ENCODE measurements at places on chromosomes 5 and 9.

- DNase-seq = no peak
Observed at GRCh38 chr9:108889649-108890067, 27.6 kb downstream of the ACTL7A start.

GRCh38 chr5:175163586-175164275, 280.3 kb downstream of the DRD1 start:
- no peak for DNase-seq

DNA sequence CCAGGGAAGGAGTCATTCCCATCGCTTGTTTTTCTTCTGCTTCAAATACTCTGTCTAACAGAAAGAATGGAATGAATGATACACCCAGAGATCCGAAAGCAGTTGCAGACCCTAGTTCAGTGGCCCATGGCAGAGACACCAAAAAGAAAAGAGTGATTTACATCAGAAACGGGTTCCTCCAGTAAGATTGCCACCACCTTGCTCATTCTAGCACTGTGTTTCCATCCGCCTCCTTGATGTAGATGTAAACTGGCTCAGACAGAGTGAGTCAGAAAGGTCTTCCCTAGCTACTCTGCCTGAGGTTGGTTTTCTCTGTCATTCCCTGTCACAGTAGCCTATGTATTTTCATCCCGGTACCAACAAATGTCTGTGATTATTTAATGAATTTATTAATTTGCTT, 15.9 kb upstream of the CLINT1 start:
- DNase-seq = no peak

- no peak for DNase-seq
Observed at GRCh38 chr5:61496860-61497259, 164.8 kb downstream of the ZSWIM6 start.

DNA sequence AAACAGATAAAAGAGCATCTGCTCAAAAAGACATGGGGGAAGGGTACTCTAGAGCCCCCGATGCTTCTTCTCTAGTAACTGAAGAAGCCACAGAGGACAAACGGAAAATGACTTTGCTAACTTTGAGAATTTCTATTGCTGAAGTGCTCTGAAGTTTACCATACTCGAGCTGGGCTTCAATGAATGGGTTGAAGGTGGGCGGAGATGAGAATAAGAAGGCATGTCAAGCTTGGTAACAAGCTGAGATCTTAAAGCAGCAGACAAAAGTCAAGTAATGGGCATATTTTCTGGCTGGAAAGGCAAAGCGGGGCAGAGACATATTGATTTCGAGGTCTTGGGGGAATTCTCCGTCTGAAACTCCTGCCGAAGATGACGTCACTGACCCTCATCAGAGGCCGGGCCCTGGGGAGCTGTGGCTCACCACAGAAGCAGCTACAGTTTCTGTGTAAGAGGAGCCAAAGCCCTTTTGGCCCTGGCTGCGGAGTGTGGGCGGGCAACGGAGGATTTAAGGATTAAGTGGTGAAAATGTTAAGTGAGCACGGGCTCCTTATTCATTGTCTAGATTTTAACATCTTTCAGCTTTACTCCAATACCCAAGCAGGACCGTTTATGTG, 115.8 kb upstream of the SLIT3 start:
- DNase-seq = no peak

DNA sequence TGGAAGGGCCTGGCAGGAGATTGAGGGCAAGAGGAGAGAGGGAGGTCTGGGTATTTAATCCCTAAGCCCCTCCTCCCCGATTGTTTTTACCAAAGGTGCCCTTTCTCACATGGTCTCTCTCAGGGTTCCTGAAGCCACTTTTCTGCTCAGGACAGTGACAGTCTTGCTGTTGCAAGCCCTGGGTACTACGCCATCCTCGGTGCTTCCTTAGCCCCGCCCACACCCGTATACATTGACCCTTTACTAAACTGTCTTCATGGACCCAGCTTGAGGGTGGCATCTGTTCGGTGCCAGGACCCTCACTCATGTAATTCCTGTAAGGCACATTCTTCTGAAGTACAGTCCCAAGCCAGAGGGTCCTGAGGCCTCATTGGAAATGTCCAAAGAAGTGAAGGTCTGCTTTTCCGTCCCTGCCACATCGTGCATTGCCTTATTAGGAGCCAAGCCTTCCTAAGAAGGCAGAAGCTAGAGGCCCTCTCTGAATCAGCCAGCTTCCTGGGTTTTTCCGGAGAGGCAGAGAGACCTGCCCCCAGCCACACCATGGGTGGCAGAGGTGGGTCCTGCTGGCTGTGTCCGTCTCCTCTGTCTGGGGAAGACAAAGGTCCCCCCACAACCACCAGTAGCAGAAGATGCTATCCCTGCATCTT, 1.9 kb upstream of the SH3PXD2B start:
- DNase-seq = no peak

DNA sequence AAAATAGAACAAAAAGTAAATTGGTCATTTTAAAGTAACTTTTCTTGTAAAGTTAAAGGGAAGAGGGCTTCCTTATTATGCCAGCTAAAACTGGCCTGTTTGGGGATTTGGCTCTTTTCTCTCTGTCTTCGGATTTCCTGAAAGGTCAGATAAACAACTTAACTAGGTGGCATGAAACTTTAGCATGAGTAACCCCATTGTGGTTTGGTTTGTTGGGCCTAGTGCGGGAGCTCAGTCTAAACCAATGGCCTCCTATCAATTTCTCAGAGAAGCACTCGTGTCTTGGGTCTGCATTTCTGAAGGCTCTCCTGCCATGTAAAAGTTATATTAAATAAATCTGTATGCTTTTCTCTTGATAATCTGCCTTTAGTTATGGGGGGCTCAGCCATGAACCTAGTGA, 48.5 kb upstream of the ANKH start:
- no peak for DNase-seq

GRCh38 chr5:93117751-93118531, 463.1 kb downstream of the NR2F1-AS1 start:
- no peak for DNase-seq

GRCh38 chr5:44454002-44454401, 64.8 kb upstream of the FGF10 start:
- DNase-seq = no peak

DNA sequence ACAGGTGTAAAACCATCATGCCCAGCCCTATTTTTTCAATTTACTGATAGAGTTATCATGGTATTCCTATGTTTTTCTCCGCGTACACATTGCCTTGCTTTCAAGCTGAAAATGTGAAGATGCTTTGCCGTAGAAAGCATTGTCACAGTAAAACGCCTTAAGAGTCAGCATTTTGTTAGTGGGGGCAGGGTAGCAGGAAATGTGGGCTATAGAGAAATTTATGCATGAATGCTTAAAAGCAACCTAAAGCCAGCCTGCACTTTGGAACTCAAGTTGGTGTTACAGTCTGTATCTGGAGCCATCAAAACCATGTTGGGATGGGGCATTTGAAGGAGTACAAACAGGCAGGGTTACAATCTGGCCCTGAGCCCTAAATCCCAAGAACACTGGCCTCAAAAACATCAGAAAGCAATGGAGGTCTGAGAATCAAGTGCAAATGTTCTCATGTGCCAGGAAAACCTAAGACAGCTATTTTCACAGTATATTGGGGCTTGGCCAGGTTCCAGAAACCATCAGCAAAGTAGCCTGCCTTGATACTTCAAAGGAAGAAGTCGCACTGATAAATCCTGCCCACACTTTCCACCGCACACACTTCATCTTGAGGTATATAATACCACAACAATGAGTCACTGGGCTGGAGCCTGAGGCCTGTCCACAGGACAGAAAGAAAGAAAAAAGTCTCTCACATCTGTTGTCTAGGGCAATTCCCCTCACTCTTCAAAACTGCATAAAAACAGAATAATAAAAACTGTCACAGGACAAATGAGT, 313.8 kb downstream of the ENC1 start:
- DNase-seq = no peak

- DNase-seq = no peak
Observed at GRCh38 chr9:122223435-122223834, 5.3 kb downstream of the LHX6 start.

GRCh38 chr5:141762790-141763368, 80.8 kb upstream of the ARAP3 start:
- no peak for DNase-seq

DNA sequence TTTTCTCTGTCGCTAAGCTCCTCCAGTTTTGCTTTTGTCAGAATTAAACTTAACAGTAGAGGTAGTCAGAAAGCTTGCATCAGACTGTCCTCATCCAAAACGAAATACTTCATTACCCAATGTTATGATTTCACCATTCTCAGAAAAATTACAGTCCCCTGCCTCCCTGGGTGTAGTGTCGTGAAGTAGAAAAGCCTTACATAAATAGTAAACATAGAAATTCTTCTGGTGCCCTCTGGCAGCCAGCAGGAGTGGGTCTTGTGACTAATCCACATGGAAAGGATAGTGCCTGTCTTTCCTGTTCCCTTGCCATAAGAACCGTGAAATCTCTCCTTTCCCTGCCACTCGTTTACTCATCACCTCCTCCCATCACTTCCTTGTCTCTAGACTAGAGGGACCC, 230.6 kb downstream of the GNA14 start:
- no peak for DNase-seq

DNA sequence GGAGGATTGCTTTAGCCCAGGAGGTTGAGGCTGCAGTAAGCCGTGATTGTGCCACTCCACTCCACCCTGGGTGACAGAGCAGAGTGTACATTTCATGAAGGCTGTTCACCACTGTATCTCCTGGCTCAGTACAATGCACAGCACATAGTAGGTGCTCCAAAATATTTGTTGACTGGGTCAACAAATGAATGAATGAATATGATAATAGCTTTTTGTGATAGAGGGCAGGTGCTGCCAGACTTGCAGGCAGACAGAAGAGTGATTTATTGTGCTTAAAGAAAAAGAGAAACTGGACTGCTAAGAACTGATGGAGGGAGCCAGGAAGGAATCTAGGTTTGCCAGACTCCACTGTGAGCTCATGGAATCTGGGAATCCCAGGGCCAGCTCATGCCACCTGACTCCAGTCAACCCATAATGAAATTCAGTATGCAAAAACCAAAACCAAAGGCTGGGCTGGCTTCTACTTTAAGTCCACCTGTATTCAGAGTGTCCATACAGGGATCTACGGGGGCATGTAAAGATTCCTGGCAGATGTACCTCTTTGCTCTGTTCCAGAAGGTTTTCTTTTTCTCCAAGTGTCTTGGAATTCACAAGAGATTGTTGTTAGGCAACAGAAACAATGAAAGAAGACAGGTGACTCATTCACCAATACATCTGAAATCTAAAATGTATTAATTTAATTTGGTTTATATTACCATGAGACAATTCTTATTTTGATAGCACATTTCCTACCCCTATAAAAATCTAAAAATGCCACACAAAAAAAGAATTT, 15.5 kb upstream of the CTNNA1 start:
- DNase-seq = no peak

DNA sequence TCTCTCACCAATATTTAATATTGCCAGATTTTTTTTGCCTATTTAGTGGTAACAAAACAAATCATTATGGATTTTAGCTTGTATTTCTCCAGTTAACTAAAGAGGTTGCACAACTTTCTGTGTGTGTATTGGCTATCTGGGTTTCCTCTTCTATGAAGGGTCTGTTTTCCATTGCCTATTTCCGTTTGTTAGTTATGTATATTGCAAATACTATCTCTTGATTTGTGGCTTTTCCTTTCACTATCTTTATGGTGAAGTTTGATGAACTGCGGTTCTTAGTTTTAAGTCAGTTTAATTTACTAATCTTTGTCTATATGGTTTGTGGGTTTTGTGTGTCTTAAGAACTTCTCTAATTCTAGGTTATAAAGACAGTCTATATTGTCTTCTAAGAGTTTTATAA, 136.3 kb downstream of the CEP120 start:
- DNase-seq = no peak

DNA sequence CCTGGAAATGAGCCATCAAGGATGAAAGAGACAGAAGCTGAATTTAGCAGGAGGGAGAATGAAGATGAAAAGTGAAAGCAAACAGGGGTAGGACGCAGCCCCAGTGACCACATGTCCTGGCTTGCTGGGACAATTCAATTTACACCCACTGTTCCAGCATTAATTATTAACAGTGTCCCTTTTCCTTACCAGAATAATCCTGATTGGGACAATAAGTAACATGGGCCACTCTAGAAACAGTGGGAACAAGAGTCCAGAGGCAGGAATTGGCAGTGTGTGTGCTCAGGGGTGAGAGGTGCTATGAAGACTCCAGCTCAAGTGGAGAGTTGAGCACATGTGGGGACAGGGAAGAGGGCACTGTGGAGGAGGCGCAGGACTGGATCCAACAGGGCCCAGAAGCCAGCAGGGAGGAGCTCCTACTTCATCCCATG, 147.1 kb downstream of the C5orf15 start:
- no peak for DNase-seq

DNA sequence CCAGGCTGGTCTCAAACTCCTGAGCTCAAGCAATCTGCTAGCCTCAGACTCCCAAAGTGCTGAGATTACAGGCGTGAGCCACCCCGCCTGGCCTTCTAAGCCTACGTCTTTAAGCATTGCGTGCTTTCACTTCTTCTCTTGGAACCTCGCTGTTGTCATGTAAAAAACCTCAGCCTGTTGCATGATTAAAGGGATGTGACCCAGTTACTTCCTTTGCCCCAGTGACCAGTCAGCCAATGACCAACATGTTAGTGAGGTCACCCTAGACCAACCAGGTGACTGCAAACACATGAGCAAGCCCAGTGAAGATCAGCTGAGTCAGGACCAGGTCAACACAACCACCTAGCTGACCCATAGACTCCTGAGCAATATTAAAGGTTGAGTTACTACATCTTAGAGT, 10.5 kb downstream of the KIF4B start:
- DNase-seq = no peak

- no peak for DNase-seq
Observed at GRCh38 chr9:108637340-108637739, 218.4 kb downstream of the ACTL7B start.

DNA sequence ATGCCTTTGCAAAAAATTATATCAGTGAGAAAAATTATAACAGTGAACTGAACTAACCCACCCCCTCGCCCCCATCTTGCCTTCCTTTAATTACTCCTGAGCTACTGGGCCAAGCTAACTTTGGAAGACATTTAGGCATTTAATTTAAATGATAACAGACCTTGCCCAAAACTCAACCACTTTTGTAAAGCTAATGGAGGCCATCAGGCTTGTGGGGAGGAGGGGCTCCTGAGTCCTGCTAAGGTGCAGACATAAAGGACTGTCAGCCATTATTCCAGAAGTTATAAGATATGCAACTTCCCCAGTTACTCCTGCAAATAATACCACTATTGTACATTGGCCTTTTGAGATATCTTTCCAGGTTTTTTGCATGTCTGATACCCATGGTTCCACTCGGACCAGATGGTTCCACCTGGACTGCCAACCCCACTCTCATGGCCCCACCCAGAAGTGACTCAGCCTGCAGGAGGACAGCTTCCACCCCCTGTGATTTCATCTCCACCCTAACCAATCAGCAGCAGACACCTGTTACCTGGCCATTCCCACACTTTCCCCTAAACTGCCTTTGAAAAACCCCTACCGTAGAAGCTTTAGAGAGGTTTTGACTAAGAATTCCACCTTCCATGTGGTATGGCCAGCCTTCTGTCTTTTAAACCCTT, 805.4 kb upstream of the CDH6 start:
- no peak for DNase-seq

GRCh38 chr5:133825631-133826289, 142.7 kb downstream of the C5orf15 start:
- DNase-seq = peak; percentile 81

GRCh38 chr9:12735665-12736064, 39.2 kb upstream of the LURAP1L start:
- DNase-seq = no peak
